ENCODE measurements at places on chromosomes 1 and 21.
A peak's percentile ranks its signal among the peaks of the same experiment; 100 is the strongest.

GRCh38 chr1:157652859-157653493 is 47.6 kb downstream of the FCRL3 start:
- no peak for DNase-seq

DNA sequence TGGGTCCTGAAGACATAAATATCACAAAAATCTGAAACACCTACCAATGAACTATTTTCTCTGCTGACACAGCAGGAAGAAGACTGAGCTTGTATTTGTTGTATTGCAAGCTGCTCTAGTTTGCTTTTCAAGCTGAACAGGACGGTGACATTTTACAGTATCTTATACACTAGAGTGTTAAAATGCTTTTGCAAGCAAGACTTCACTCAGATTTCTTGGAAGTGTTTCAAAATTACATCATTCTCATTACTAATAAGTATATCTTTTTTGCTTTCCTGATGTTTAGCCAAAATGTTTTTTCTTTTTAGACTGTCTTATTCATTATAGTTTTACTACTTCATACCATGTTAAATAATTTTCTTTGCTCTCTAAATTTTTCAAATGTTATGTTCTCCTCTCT is 427.1 kb upstream of the CXADR start:
- DNase-seq, result no peak

DNA sequence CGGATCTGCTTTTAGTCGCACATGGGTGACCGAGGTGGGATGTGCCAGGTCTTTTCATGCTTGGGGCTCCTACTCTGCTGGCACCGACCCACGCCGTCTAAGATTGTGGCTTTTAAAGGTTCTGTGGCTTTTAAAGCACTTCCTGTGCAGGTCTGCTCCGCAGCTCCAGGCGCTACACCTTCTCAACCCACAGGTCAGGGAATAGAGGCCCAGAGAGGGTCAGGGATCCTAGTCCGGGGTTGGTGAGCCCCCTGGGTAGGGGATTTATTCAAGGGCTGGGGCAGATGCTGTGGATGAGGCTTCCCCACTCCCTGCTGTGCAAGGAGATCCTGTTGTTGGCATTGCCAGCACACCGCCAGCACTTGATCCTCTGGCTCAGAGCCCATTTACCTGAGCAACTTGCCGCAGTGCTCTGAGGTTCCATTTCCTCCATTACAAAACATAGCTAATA is 212.8 kb upstream of the RAB4A start:
- no peak for DNase-seq

- DNase-seq, result no peak
Measured at GRCh38 chr21:36210779-36211659, 54.4 kb downstream of the DOP1B start.

DNA sequence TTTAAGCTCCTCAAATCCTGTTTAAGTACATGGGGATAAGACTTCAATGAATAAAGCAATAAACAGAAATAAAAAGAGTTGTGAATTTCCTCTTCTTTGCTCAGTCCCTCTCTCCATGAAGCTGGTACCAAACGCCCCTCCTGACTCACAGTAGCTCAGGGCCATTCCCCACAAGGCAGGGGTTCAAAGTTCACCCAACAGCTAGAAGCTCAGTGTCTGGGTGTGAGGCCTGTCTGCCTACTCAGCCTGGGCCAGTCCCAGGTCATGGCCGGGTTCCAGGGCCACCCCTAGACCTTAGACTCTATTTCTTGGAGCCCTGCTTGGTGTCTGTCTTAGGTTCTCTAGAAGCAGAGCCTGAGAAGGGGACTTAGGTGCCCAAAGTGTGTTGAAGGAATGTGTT is 251.5 kb downstream of the GRIK3 start:
- DNase-seq, result no peak

GRCh38 chr1:100358210-100358609 is 5.9 kb downstream of the CDC14A start:
- no peak for DNase-seq

GRCh38 chr1:207849016-207849415 is 61.9 kb downstream of the CD34 start:
- no peak for DNase-seq

GRCh38 chr1:232451506-232451905 is 178.4 kb downstream of the SIPA1L2 start:
- no peak for DNase-seq

GRCh38 chr1:195326325-195326724 is 1281.9 kb downstream of the KCNT2 start:
- no peak for DNase-seq

GRCh38 chr1:219391297-219391696 is 217.6 kb downstream of the LYPLAL1 start:
- no peak for DNase-seq

- peak; percentile 66 for DNase-seq
Measured at GRCh38 chr1:156656806-156657740, 15.2 kb downstream of the BCAN start.

DNA sequence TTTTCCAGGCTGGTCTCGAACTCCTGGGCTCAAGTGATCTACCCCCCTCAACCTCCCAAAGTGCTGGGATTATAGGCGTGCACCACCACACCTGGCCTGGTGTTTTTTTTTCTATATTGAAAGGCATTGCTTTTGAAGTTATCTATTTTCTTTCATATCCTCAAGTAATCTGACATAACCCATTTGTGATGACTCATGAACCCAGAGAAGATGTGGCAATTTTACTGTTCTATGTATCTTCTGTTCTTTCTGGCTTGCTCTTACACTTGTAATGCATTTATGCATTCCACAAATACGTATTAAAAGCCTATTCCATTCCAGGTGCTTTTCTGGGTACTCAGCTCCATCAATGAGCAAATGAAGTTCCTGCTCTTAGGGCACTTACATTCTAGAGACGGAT is 29.9 kb upstream of the ERRFI1 start:
- no peak for DNase-seq

GRCh38 chr1:54904476-54905048 is 17.6 kb upstream of the DHCR24 start:
- DNase-seq, result no peak

DNA sequence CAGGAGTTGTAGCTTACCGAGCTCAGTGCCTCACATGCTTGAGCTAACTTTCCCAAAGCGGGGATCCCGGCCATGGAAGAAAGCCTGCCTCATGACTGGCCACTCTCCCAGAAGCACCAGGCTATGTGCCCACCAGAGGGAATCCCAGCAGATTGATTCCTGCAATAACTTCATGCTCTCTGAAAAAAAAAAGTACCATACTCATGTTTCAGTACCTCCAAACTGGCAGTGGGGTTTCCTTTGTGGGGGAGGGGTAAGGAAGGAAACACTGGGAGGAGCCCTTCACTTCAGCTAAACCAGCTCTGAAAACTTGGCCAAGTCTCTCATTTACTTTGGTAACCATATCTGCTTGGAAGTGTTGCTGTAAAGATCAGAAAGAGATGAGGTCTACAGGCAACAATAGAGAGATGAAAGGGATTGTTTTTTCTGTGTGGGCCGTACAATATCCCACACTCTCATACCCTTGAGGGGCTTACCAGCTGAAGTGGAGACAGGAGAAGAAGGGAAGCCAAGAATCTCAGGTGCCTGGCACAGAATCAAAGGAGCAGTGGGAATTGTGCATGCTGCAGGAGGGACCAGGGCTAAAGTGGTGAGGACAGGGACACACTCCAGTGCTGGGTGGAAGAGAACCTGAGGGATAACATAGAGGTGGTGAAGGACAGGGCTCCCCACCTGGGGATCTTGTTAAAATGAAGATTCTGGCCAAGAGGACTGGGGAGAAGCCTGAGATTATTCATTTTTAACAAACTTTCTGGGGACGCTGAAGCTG is 42.4 kb upstream of the TACSTD2 start:
- DNase-seq, result no peak

DNA sequence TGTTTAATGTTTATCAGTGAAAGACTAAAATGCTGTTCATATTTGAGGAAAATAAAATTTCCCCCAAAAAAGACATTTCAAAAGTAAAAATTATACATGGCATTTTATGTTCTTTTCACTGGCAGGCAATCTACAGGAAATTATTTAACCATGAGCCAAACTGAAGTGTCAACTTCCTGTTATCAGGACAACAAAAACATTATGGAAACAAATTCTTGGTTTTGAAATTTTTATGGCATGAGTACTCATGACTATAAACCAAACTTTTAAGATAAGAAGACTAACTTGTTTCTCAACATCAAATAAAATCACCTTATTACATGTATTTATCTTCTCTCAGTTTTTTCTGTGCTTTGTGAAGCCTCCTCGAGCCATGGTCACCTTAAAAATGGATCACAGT is 698.6 kb downstream of the LTN1 start:
- no peak for DNase-seq

- no peak for DNase-seq
Measured at GRCh38 chr1:9881838-9882249, 28.2 kb downstream of the CTNNBIP1 start.

Data from stimulated activated CD8-positive, alpha-beta memory T cell treated with anti-CD3 and anti-CD28 coated beads, Interleukin-2, amount 100 ng/mL, for 48 hours (primary cell).